ENCODE measurements at places on chromosomes 1 and 21.

- no peak for DNase-seq
These were observed 39.9 kb downstream of the PEX14 start for GRCh38 chr1:10514490-10515235.

- no peak for DNase-seq
These were observed 47.4 kb upstream of the C21orf91 start for GRCh38 chr21:17866590-17866989.

- no peak for DNase-seq
These were observed 220.9 kb downstream of the ATG4C start for GRCh38 chr1:63004868-63005267.

- DNase-seq, result no peak
These were observed 14.0 kb upstream of the SLC9C2 start for GRCh38 chr1:173616859-173617258.

DNA sequence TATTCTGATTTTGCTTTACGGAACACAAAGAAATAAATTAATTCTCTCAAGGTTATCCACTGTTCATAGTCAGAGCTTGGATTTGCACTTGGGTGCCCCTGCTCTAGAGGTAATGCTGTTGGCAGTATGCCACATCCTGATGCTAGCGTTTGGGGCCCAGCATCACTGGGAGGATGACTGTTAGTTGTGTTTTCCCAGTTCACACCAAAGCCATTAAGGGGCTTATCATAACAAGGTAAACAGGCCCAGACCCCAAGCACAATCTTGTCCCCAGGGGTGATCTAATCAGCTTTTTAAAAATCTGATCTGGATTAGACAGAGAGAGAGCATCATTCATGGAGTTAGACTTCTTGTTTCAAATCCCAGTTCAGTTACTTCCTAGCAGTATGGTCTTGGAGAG lies 60.2 kb upstream of the PBX1 start:
- DNase-seq, result no peak

DNA sequence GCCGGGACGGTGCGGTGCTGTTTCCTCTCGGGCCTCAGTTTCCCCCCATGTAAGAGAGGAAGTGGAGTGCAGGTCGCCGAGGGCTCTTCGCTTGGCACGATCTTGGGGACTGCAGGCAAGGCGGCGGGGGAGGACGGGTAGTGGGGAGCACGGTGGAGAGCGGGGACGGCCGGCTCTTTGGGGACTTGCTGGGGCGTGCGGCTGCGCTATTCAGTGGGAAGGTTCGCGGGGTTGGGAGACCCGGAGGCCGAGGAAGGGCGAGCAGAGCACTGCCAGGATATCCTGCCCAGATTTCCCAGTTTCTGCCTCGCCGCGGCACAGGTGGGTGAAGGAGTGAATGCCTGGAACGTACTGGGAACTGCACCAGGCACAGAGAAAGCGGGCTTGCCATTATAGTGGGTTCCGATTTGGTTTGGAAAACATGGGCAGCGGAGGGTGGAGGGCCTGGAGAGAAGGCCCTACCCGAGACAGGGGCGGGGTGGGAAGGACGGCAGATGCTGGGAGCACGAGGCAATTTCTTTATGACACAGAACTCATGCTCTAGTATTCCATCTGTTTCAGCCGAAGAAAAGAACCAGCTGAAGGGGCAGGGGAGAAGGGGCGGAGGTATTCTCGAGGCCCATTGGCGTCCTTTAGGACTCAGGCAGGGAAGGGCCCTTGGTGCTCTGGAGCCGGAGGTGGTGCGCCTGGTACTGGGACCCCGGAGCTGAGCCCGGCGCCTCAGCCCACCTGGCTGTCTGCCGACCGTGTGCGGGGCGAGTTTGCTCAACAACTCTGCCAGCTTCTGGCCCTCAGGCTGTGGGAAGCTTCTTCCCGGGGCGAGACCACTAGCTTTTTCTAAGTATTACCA lies 960 bp downstream of the PCSK9 start:
- DNase-seq, result no peak

GRCh38 chr21:41924368-41924754 lies 29.5 kb downstream of the C2CD2 start:
- no peak for DNase-seq
